ENCODE measurements at places on chromosomes 6 and 20.
A peak's percentile ranks its signal among the peaks of the same experiment; 100 is the strongest.

DNA sequence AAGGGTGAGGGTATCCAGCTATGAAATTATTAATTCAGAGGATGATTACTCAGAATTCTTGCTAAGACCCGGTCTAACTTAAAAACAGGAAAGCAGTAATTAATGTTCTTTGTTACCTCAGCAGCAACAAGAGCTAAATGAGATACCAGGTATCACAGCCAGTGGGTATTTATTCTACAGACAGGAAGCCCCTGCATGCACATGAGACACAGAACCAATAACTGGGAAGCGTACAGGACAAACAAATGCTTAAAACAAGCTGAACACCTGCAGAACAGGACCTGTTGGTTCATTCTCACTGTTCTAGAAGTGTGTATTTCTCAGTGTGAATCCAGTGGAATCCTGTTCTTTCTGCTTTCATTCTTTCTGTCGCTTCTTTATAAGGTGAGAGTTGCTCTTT lies 30.9 kb downstream of the SCML4 start:
- DNase-seq, result no peak

- no peak for DNase-seq
These were observed 110.0 kb downstream of the MAP7 start for GRCh38 chr6:136440203-136440602.

- peak; percentile 32 for DNase-seq
These were observed 802.9 kb downstream of the MAFB start for GRCh38 chr20:39885975-39886649.

- DNase-seq, result peak; percentile 7
These were observed 68.2 kb downstream of the FAM217A start for GRCh38 chr6:4010689-4011090.

GRCh38 chr6:167046861-167047495 lies 47.8 kb downstream of the CEP43 start:
- no peak for DNase-seq

- peak; percentile 76 for DNase-seq
These were observed 126.0 kb upstream of the ADGRF1 start for GRCh38 chr6:47168180-47168579.

DNA sequence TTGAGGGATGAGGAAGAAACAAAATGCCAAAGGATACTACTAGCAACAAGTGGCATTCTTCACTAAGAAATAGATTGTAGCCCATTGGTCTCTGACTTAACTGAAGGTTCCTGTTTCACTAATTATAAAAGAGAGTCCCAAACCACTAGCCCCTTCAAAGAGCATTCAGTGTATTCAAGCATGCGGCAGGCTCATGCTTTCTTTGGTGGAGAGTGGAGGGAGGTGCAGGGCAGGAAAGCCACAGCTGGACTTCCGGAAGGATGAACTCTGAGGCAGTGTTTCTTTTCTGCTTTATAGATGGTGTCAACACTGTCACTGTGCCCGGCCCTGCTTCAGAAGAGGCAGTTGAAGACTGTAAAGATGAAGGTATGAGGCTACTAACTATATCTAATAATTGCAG lies 636.1 kb downstream of the KIF16B start:
- DNase-seq, result peak; percentile 61

GRCh38 chr6:164098857-164099267 lies 684.3 kb downstream of the QKI start:
- no peak for DNase-seq

DNA sequence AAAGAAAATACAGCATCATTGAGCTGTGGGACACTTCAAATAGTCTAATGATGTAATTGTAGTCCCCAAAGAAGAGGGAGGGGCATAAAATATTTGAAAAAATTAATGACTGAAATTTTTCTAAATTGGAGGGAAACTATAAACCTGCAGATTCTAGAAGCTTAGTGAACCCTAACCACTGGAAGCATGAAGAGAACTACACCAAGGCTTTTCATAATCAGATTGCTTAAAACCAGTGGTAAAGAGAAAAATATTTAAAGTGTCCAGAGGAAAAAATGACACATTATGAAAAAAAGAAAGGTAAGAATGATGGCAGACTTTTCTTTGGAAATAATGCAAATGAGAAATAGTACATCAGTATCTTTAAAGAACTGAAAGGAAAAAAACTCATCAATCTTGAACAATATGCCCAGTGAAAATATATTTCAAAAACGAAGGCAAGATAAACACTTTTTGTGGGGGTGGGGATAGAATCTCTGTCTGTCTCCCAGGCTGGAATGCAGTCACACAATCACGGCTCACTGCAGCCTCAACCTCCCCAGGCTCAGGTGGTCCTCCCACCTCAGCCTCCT lies 31.3 kb downstream of the BICRAL start:
- no peak for DNase-seq

GRCh38 chr6:96704713-96705112 lies 132.6 kb downstream of the GPR63 start:
- DNase-seq, result no peak

GRCh38 chr6:20302702-20303251 lies 90.5 kb upstream of the MBOAT1 start:
- no peak for DNase-seq

GRCh38 chr6:159716247-159717096 lies 10.8 kb upstream of the WTAP start:
- peak; percentile 28 for DNase-seq

- DNase-seq, result no peak
These were observed 117.2 kb upstream of the THBS2 start for GRCh38 chr6:169370666-169371343.

- no peak for DNase-seq
These were observed 23.8 kb downstream of the MANEA start for GRCh38 chr6:95601133-95601532.
